Lower leg skin (tissue), 4 donors: ENCODE measurements at places on chromosomes 7 and 10.

GRCh38 chr10:60704471-60704870 is 73.8 kb upstream of the CDK1 start:
- DNase-seq = no peak

GRCh38 chr7:121352323-121352722 is 23.5 kb downstream of the WNT16 start:
- DNase-seq = no peak

DNA sequence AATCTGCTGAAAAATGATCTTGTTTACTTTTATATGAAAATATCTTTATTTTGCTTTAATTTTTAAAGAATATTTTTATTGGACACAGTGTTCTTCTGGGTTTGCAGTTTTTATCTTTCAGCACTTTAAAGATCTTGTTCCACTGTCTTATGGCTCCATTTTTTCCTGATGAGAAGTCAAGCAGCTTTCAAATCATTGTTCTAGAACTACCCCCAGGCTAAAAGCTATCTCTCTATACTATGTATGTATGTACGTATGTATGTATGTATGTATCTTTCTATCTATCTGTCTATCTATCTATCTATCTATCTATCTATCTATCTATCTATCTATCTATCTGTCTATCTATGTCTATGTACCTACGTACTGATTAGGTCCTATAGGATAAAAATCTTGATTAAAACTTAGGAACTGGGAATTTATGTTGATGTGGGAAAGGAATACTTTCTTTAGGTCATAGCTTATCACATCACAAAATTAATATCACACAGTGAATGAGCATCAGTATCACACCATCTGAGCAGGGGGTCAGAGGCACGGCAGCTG is 35.4 kb upstream of the TSPAN13 start:
- DNase-seq = no peak

- DNase-seq = no peak
These were observed 156.2 kb upstream of the GALNT17 start for GRCh38 chr7:70975754-70976153.

DNA sequence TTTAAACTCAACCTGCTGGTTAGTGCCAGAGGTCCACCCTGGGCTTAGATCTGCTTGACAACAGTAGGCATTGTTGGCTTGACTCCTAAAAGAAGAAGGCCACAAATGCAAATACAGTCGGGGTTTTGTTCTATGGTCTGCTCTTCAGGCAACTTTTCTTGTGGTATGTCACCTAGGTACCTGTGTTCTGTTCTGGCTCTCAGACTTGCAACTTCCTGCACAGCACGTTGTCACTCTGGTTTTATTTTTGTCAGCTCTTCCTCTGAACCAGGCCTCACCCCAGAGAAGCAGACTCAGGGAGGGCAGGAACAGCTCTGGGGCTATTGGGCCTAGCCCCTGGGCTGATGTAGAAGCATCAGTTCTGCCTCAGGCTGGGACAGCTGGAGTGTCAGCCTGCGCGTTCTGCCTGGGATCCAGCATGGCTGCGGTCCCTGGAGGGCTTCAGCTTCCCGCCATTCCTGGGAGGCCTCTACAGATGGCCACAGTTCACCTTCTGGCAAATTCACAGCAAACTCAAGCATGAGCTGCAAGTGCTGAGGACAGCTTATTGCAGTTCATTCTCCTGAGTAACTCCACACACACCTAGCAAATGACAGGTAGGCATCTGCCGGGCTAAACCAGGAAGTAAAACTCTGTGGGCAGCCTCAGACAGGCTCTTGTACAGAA is 11.0 kb upstream of the PDCD4 start:
- no peak for DNase-seq

- no peak for DNase-seq
These were observed 35.3 kb downstream of the DIP2C start for GRCh38 chr10:653991-654646.

DNA sequence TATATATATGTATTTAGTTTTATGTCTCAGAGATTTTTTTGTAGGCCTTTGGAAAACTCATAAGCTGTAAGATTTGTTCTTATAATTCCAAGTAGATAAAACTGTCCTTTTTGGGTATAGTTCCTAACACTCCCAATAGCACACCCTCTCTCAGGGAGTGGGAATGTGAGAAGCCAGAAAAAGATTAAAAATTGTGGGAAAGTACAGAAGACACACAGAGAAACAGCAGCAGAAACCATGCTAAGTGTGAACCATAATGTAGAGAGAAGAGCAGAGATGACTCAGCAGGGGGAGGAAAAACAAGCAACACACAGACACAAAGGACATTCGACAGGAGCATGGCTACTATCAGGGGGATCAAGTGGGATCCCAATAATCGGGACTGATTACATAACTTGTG is 401.6 kb downstream of the MAGI2 start:
- no peak for DNase-seq

DNA sequence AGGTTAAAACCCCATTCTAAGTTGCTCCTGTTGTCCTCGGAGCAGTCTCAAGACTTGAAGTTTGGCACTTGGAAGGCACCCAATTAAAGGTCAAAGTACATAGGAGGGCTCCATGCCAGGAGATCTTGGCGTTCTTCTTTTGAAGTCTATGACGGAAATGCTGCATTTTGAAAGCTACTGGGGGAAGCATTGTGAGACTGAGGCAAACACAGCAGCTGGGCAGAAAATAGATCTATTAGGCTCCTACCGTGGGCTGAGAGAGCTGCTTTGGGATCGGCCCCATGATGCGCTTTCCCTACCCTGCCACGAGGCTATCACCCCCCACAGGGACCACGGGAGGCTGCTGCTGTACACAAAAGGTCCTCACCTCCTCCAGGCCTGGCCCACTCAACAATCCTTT is 20.0 kb downstream of the KIAA1549 start:
- no peak for DNase-seq

DNA sequence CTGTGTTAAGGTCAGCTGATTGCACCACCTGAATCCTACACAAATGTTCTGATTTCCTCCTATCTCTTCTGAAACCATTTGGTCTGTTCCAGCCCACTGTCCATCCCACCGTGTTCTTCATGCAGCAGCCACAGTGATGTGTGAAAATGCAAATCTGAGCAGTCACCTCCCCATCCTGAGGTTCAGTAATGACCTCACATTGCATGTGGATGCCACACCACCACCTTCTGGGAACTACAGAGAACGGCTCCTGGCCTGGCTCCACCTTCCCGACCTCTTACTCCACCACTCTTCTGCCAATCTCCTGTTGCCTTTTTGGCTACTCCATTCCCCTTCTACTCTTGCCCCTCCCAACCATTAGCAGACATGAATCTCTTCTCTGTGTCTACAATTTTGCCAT is 244.4 kb downstream of the TNS3 start:
- no peak for DNase-seq

- DNase-seq = no peak
These were observed 6.5 kb downstream of the PDK4 start for GRCh38 chr7:95589766-95590165.

GRCh38 chr10:8242295-8242872 is 187.9 kb downstream of the GATA3 start:
- no peak for DNase-seq

DNA sequence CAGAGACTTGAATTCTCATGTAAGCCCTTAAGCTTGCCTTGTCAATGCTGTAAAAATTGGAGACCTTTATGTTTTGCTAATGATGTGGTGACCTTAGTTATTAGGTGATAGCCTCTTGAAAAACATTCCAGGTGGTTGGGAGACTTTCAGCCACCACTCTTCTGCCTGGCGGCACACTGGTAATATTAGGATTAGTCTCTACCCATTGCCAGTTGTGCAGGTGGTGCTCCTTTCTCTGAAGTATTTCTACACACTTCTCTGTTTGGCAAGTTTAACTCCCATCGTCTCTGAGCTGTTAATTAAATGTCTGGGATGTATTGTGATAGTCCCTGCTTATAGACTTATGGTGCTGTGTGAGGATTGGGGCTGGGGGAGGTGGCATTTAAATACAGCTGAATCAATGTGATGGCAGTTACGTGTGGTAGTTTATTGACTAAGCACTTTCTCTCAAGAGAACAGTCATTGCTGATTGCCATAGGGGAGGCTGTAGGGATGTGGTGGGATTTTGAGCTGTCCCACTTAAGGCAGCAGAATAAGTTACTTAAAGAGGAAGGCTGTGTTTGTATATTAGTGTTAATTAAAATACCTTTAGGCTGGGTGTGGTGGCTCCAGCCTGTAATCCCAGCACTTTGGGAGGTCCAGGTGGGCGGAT is 61.7 kb downstream of the DAGLB start:
- no peak for DNase-seq

GRCh38 chr7:130804220-130804619 is 70.2 kb upstream of the KLF14 start:
- no peak for DNase-seq

DNA sequence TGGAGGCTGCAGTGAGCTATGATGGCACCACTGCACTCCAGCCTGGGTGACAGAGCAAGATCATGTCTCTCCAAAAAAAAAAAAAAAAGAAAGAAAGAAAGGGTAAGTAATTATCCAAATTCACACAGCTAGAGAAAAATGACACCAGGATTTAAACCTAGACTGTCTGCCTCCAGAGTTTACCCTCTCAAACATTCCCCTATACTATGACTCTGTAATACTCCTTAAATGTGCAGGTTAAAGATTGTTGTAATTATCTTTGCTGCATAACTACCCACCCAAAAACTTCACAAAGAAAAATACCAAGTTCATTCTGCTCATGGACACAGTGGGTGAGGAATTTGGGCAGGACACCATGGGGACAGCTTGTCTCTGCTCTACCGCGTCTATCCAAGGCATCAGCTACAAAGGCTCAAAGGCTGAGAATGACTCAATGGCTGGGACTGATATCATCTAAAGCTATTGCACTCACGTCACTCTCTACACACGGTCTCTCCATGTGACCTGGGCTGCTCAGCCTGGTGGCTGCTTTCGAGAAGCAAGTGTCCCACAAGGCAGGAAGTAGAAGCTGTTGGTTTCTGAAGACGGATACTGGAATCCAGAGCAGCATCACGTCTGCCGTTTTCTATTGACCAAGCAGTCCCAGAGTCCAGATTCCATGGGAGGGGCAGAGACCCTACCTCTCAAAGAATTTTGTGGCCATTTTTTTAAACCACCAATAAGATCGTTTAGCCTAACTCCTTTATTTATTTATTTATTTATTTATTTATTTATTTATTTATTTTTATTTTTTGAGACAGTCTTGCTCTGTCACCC is 185.7 kb upstream of the AUTS2 start:
- DNase-seq = peak; percentile 68

GRCh38 chr10:14560274-14560673 is 214.4 kb downstream of the FAM107B start:
- DNase-seq = no peak

GRCh38 chr7:68544851-68545250 is 1053.4 kb upstream of the AUTS2 start:
- DNase-seq = no peak

- DNase-seq = no peak
These were observed 2.3 kb upstream of the NCAPG2 start for GRCh38 chr7:158706710-158707590.

DNA sequence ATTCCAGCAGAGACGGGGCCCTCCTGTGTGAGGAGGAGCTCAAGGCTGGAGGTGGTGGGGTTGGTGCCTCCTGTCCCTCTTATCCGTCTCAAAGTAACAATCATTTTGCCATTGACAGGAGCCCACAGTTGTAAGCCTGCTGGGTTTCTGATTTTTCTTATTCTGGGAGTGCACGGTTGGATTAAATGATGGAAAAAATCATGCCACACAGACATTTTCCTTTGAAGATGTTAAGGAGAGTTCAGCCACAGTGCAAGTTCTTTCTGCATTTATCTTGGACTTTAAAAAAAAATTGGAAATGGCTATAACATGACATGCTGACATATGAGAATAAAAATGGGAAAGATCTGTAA is 8.4 kb upstream of the LYZL1 start:
- no peak for DNase-seq

DNA sequence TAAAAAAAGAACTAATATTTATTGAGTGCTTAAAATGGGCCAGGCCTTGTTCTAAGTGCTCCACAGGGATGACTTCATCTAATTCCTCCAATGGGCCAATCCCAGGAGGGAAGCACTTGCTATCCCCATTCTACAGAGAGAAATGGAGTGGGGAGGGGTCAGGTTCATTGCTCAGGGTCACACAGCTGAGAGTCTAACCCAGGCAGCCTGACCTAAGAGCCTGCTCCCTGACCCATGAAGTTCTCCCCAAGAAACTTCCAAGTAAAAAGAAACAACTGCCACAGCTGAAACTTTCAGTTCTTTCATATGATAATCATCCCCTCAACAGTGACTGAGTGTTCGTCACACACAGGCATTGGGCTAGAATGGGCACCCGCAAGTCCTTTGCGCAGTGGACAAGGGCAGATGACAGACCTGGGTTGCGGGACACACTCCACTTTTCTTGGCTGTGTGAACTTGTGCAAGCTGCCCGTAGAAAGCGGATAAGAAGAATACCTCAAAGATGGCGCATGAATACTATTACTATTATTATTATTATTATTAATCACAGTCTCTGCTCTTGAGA is 39.7 kb downstream of the BEND7 start:
- DNase-seq = no peak

GRCh38 chr7:148395352-148395811 is 195.2 kb upstream of the C7orf33 start:
- DNase-seq = no peak

DNA sequence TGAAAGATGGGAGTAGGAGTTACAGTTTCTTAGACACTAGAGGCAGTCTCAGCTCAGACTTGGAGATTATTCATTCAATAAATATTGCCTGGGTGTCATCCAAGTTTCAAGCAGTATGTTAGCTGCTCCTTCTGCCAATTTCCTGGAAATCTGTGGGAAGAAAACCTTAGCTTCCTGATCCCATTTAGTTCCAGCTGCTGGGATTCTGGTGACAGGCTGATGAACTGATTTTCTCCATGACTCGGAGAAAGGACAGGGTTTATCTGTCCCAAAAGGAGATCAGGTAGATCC is 95.8 kb downstream of the CLEC2L start:
- no peak for DNase-seq
